ENCODE measurements at places on chromosomes 7 and 10.

- DNase-seq: no peak
Measured at GRCh38 chr7:20401861-20402746, 71.4 kb downstream of the ITGB8 start.

- no peak for DNase-seq
Measured at GRCh38 chr7:150999497-151000230, 8.8 kb downstream of the NOS3 start.

DNA sequence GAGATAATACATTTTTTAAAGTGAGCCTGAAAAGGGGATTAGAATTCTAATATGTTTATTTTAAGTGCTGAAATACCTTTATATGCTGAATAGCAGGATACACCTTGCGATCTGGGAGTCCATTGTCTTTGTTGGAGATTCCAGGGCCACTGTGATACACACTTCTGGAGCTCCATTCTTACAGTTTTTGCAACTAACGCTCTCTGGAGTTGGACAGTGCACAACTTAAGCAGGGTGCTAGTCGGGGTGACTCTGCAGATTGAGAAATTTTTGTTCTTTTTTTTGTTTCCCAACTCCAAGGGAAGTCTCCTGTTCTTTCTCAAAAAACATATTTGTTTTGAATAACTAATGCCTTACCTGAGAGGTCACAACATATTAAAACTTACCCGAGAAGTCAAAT is 23.7 kb upstream of the POU6F2 start:
- no peak for DNase-seq

- DNase-seq: no peak
Measured at GRCh38 chr7:131893631-131894340, 337.4 kb upstream of the PODXL start.

GRCh38 chr7:44052771-44053365 is 8.4 kb downstream of the DBNL start:
- DNase-seq: no peak

DNA sequence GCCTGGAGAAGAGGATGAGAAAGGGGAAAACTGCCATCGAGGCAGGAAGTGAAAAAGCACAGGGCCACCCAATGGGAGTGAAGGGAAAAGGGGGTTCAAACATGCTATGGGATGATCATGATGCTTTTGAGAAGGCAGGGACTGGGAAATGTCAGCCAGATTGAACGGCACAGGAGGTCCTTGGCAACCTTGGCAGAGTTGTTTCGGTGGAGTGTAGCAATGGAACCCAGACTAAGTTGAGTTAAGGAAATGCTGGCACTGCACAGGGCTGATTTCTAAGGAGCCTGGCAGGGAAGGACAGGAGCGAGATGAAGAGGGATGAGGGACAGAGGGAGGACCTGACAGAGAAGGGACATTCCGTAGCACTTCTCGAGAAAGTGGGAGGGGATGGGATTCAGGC is 101.4 kb downstream of the PIP4K2A start:
- DNase-seq: no peak

GRCh38 chr7:22193450-22193983 is 163.4 kb downstream of the RAPGEF5 start:
- DNase-seq: peak; percentile 70

DNA sequence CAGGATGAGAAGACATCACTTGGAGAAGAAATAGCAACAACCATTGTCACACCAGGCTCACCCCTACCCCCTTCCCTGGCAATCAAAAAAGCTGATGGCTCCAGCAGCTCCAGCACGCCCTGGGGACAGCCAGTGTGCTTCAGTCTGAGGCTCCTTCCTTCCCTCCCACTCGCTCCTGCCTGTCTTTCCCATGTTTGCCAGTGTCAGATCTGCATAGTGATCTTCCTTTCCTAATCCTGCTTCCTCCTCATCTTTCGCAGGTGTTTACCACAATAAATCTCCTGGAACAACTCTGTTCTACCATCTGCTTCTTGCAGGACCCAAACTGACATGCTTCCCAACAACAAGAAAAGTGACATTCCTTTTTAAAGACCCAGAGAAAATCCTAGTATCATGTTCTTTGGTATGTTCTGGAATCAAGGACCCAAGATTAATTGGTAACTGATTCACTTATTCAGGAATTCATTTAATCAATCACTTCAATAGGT is 57.1 kb downstream of the STEAP1B start:
- no peak for DNase-seq

- DNase-seq: no peak
Measured at GRCh38 chr10:24449321-24449740, 240.4 kb downstream of the KIAA1217 start.

DNA sequence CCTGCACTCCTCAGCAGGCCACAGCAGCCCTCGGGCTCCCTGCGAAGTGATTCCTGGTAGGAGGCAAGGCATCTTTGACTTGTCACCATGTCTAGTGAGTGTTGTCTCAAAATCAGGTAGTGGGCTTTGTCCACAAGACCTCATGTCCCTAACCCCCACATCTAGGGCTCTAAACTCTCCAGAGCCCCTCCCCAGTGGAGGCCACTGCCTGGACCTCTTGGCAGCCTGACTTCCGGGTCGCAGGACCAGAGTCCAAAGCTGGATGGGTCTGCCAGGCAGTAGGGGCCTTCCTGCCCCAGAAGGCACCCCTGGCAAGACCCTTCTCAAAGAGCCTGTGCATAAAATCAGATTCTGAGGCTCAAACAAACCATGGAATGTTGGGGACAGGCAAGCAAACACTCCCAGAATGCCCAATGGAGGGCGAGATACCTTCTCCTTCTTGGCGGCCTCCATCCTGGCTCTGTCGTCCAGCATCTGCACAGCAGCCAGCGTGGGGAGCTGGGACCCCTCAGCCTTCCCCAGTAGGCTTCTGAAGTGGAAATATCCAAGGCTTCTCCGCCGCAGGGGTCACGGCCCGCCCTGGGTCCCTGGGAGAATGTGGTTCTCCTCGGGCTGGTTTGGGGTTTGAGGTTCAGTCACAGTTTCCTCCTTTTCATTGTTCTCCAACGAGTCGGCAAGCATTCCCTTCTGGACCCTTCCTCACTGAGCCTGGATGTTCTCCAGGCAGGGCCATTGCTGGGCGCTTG is 586 bp downstream of the GCK start:
- no peak for DNase-seq

GRCh38 chr10:84177541-84178141 is 4.0 kb downstream of the GPR15LG start:
- no peak for DNase-seq

GRCh38 chr10:65142641-65143435 is 1621.6 kb downstream of the REEP3 start:
- no peak for DNase-seq

GRCh38 chr7:131896165-131896863 is 339.9 kb upstream of the PODXL start:
- no peak for DNase-seq

GRCh38 chr10:51878695-51879094 is 179.3 kb upstream of the CSTF2T start:
- no peak for DNase-seq

DNA sequence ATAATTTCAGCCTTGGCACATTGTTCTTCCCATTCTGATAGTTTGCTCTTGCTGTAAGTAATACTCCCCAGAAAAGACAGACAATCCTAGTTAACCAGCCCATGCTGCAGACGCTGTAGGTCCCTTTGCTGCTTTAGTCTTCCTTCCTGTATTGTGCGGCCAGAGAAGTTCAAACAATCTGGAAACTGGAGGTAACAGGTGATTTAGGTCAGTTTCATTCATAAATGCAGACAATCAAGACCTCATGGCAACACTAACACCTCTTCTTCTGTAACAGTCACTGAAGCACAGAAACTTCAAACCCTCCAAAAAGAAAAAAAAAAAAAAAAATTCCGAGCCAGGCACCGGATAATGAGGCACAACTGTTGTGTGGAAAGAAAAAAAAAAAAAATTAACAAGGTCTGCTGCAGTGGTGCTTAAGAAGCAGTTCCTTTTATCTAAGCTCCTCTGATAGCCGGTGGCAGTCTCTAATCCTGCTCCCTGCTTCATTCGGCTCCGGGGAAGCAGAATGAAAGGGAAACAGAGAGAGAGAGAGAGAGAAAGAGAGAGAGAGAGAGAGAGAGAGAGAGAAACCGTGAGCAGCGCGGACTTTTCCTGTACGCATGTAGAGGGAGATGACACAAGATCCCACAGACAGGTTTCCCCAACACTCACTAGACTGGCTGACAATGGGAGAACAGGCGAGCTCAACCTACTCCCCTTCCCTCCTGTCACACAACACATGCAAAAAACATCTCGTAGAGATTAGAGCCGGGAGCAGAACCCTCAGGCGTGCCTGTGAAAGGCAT is at the start of gene SEMA3A:
SEMA3A (minus strand) TSS at position 306 of the 788 bp plus-strand sequence; CDS start at position 103, 203 bp downstream.
- DNase-seq: no peak

DNA sequence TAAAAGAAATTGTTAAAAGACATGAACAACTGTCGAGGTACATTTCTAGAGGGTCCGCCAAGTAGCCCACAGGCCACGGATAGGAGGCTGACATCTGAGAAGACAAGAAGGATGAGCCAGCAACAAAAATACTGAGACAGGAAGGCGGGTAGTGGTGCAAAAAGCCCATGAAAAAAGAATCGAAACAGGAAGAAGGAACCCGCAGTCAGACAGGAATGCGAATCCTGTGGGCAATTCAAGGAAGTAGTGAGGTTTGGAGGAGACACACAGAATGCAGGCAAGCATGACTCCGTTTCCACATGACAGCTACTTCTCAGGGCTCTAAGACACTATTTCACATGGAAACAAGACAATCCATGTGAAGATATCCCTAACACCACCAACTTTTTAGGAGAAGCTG is 125.2 kb downstream of the DOCK4 start:
- DNase-seq: no peak

- no peak for DNase-seq
Measured at GRCh38 chr10:49364747-49365146, 31.1 kb downstream of the DRGX start.

DNA sequence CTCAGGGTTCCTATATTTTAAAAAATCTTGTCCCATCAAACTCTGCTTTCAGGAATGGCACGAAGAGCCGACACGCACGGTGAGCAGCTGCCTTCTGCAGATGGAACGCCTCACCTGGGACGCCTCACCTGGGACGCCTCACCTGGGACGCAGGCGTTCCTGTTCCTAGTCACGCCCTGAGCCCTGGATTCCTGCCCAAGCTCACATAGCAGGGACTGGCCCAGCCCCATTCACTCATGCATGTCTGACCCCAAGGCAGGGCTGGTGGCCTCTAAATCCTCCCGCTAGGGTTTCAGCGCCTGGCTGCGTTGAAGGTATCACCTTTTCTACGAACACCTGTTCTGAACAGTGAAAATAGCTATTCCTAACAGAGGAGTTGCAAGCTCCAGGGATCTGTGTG is 49.8 kb downstream of the CARD11 start:
- DNase-seq: no peak

DNA sequence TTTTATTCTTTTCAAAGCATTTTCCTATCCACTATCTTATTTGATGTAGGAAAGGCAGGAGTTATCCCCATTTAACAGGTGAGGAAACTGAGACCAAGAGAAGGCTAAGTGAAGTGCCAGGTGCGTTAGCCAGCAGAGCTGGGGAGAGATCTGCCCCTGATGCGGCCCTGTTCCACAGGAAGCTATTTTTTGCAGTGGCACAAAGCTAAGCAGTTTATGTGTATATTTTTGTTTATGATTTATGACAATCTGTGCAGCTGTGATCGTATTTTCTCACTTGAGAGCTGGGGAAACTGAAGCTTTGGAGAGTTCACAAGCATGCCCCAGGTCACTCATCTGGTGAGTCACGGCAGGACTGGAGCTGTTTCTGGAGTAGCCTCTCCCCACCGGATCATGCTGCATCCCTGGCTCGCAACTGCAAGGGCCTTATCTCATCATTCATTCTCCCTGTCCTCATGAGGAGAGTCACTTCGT is 38.8 kb downstream of the SLC29A3 start:
- DNase-seq: no peak

DNA sequence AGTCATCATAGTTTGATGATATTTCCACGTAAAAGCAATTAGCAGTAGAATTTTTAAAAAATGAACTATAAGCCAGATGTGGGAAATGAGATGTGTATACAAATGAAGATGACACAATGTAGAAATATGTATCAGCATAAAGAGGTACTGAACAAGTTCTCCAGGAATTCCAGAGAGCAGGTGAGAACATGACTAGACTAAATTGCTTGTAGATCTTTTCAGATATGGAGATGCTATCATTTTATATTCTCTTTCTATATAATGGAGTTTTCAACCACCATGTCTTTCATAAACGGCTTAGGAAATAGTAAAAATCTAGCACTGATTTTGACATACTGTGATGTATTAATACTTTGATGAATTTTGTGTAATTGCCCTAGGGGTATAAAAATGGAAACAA is 130.9 kb downstream of the SEMA3D start:
- DNase-seq: no peak

Measured in C1 segment of cervical spinal cord (tissue), 14 donors.